ENCODE measurements at places on chromosomes 16 and 17. TPM values are rescaled to one million over a fixed set of nuclear protein-coding genes. Genes with fewer than 3 reads are reported as not detected.

DNA sequence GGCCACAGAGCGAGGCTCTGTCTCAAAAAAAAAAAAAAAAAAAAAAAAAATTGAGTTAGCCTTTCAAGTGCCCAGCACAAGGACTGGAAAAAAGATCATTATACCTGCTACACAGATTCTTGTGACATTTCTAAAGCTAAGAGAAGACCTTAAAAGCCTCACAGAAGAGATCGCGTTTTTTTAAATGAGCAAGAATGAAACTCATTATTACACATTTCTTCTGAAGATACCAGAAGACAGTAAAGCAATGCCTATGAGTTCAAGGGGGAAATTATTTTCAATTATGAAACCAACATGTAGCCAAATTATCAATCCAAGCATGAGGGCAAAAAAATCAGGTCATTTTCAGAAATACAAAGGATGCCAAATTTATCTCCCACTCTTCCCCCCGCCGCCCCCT lies 56.8 kb downstream of the MED13 start:
- no peak for DNase-seq

ADAMTS18 gene
- total RNA-seq = 2.5 TPM

GRCh38 chr17:8747742-8748141 lies 3.1 kb upstream of the CCDC42 start:
- DNase-seq = no peak

DNA sequence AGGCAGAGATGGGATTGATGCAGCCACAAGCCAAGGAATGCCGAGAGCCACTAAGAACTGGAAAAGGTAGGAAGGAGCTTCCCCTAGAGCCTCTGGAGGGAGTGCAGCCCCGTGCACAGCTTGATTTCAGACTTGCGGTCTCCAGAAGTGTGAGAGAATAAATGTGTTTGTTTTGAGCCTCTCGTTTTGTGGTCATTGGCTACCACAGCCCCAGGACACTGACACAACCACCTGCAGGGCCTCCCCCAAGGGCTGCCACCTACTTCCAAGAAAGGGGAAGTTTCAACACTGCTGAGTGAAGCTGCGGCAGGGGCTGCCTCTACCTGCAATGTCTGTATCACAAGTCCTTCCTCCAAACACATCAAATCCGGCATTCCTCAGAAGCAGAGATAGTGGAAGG lies 346.9 kb downstream of the C16orf95 start:
- DNase-seq = no peak

- DNase-seq = no peak
Observed at GRCh38 chr17:51087072-51087757, 33.5 kb downstream of the SPAG9 start.

- DNase-seq = no peak
Observed at GRCh38 chr17:72056155-72056554, 64.7 kb upstream of the SOX9 start.

HOXB1 gene
- not detected for total RNA-seq

GJC1 gene
- total RNA-seq = 38.4 TPM

GRCh38 chr16:23114131-23114904 lies 34.9 kb downstream of the USP31 start:
- DNase-seq = no peak

PRSS33 gene
- not detected for total RNA-seq

DNA sequence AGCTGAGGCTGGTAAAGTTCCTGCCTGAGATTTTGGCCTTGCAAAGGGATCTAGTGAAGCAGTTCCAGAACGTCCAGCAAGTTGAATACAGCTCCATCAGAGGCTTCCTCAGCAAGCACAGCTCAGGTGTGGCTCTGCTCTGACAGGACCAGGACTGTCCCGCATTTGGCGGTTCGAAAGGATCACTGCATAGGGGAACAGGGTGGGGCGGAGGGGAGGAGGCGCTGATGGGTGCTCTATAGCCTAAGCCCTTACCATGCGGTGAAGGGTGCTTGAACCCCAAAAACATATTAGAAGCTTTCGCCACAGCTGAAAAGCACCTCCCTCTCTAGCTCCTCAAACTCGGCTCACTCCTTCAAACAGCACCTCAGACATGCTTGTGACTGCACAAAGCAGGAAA lies 29.9 kb upstream of the ENDOV start:
- no peak for DNase-seq

DNA sequence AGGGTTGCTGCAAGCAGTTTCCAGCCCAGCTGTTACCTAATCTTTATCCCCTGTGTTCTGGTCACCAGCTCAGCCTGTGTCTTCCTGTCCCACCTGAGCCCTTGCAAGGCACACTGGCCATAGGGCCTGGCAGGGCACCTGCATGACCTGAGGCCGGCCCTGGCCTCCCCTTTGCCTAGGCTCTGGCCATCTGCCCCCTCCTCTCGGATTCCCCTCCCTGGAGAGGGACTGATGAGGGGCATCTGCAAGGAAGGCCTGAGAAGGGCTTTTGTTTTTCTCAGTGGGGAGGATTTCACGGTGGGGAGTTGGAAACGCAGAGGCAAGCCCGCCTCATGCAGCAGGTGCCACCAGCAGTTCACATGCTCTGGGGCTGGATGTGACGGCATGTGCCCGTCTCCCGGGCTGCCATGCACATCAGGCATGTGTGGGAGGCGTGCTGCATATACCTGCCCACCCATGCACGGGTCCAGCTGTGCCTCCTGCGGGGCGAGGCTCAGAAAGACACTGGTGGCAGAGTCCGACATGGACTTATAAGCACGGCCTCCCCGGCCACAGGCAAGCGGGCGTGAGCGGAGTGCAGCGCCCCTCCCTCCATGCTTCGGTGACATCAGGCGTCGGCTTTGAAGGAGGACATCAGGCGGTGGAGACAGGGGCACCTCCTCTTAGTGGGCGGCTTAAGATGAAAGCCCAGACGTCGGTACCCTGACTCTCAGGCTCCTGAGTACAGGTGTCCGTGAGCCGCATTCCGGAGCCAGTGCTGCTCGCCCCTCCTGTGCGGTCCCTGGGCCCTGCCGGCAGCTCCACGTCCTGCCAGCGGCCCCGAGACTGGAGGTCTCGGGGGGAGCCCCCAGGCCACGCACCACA lies 16.5 kb downstream of the ASPSCR1 start:
- no peak for DNase-seq

TLCD3A gene
- 25.8 TPM for total RNA-seq

CCL14 gene
- total RNA-seq = not detected

DBNDD1 gene
- total RNA-seq = 18.1 TPM

TNK1 gene
- total RNA-seq = 1.6 TPM

- DNase-seq = peak; percentile 27
Observed at GRCh38 chr16:88383401-88384221, 852 bp downstream of the ZNF469 start.

GRCh38 chr16:49596068-49596467 lies 222.5 kb downstream of the C16orf78 start:
- DNase-seq = peak; percentile 10

- no peak for DNase-seq
Observed at GRCh38 chr16:49800876-49801275, 55.0 kb downstream of the ZNF423 start.

DNA sequence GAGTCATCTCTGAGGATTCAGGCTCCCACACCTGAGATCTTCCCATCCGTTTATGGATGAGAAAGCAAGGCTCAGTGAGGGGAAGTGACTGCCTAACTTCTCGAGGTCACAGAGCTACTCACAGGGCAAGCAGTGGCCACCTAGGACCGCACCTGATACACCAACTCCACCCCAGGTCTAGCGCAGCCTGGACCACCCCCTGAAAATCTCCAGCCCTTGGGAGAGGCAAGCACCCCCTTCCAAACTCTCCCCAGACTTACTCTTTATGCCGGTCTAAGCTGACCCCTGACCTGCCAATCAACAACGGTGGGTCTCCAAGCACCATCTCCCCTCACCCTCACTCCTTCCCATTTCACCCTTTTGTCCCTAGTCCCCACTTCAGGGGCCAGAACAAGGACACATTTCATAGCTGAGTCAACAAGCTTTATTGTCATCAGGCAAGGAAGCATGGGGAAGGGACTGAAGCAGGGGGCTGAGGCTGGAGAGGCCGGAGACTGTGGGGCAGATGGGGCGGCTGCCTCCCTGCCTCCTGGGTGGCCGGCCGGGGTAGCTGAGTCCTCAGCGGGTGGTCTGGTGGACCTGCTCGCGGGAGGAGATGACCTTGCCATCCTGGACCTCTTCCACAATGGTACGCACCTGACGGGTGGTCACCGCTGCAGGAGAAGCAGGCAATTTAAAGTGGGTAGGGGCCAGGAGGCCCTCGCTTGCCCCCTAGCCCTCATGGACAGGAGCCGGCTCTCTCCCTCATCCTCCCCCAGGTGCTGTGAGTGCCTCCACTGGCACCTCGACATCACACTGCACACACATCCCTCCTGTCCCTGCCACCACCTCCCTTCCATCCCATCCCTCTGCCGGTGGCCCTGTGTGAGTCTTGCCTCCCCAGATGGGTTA lies 5.1 kb downstream of the KRT17 start:
- DNase-seq = no peak

C16orf86 gene
- total RNA-seq = 1.6 TPM

DNA sequence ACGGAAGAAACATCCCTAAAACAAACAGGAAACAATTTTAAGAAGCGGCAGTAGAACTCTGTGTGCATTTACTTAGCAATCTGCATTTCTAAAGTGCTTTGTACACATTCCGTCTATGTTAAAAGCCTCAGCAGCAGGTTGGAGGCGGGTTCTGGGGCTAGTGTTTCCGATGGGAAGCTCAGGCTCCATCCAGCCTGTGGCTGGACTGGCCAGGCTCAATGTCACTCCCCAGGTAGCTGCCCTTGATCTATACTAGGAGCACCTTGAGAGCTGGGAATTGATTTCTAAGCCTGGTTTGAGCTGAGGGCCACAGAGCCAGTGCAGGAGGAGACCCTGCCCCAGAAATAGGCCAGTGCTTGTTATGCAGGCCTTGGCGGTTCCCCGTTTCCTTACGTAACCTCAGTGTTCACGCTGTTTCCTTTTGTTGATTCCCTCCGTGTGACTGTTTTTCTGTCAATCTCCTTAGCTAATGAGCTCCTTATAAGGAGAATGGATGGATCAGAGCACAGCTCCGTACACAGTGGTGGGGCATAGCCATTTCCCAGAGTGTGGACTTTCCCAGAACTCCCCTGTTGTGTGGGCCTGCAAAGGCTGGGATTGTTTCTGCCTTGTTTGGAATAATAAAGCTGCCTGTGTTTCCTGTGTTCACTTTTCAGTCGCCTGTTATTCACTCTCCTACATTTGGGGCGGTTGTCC lies 21.4 kb downstream of the ADORA2B start:
- DNase-seq = no peak

DNA sequence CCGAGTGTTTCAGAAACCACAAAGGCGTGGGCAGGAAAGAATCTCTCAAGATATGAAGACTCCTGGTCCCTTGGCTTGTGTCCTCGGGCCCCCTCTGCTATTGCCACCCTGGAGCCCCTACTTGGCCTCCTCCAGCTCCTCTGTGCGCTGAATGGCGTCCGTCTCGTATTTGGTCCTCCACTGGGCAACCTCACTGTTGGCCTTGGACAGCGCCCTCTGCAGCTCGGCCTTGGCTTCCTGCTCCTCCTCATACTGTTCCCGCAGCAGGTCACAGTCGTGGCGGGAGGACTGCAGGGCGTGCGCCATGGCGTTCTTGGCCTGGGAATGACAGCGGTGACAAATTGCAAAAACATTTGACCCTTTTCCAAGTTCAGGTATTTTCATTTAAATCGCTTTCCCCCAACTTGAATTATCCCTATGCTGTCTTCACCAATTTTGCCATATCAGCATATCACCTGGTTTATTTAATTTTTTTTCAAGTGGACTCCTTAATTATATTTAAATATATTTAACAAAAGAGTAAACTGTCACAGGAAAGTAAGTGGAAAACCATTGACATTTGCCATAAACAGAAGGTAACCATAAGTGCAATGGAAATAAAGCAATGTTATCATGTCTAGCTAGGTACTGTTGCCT lies 59.7 kb downstream of the MYH13 start:
- DNase-seq = no peak

DNA sequence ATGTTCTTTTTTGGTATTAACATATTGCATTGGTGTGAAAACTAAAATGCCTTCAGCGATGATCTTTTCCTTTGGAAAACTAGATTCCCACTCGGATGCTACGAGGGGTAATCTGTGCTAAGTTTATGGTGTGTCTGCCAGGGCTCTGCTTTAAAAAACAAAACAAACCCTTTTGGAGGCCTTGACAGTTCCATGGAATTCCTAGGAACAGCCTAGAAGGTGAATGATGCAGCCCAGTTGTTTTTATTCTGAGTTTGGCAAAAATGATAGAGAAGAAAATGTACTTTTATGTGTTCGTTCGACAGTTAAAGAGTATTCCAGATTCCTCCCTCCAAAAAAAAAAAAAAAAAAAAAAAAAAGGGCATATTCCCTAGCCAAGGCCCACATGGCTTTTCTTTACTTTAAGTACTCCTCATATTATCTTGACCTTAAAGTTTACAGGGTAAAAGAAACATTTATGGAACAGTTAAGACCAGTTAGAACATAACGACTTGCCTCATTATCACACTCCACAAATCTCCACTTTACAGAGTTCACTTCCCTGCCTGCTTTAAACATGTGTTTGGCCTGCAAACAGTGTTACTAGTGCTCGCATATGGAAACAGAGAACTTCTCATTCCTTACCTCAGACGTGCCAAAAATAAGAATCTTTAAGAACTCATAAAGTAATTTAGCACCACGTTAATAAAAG lies 159.1 kb downstream of the WWOX start:
- no peak for DNase-seq

DNA sequence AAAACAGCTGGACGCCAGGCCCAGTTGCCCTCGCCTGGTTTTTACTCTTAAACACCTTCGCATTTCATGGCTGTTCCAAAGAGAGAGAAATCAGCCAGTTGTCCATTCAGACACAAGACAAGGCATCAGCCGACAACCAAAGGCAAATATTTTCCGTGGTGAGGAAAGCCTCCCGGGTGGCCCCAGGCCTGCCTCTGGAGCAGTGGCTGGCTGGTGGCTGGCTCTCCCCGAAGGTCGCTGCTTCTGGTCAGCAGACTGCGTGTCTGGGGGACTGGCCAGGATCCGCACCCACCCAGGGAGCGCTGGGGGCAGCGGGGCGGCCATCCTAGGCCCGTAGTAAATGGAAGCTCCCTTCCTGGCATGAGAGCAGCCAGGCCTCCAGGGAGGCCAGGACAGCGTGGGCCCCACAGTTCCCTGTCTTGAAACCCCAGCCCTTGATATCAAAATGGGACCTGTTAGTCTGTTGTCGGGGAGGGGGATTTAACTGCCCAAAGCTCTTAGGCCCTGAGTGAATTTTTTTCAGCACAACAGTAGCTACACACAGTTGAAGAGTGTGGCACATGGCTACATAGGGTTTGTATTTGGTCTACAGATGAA lies 57.7 kb downstream of the SREBF1 start:
- no peak for DNase-seq

KRTAP4-3 gene
- not detected for total RNA-seq

Data from astrocyte (in vitro differentiated cells and primary cell).